Peyer's patch (tissue), 4 donors: ENCODE measurements at places on chromosomes 12 and 14. TPM values are rescaled to one million over a fixed set of nuclear protein-coding genes. Genes with fewer than 3 reads are reported as not detected.

The AMN gene
- total RNA-seq = 803 TPM

The CTDSP2 gene
- total RNA-seq = 128 TPM

The KRT72 gene
- total RNA-seq = 1.1 TPM

The VPS37B gene
- 67.3 TPM for total RNA-seq

The OR6C3 gene
- not detected for total RNA-seq

The RNF34 gene
- 81.5 TPM for total RNA-seq

The RAD9B gene
- 0.83 TPM for total RNA-seq

DNA sequence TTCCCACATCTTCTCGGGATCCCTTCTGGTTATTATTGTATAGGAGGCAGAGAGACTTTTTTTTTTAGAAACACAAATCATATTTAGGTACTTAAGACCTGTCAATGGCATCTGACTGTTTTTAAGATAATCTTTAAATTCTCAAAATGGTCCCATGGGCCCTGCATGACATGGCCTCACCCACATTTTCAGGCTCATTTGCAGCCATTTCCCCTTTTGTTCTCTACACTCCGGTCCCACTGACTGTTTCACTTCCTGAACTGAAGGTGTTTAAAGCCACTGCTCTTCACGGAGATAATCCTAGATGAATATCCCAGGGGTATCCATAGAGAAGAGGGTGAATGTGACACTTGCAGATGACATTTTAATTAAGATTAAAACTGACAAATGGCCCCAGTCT is 12.3 kb upstream of the C12orf71 start:
- no peak for DNase-seq

- DNase-seq = no peak
Observed at GRCh38 chr12:91194500-91194899, 11.9 kb upstream of the DCN start.

- no peak for DNase-seq
Observed at GRCh38 chr12:75208856-75209811, 505 bp downstream of the KCNC2 start.

DNA sequence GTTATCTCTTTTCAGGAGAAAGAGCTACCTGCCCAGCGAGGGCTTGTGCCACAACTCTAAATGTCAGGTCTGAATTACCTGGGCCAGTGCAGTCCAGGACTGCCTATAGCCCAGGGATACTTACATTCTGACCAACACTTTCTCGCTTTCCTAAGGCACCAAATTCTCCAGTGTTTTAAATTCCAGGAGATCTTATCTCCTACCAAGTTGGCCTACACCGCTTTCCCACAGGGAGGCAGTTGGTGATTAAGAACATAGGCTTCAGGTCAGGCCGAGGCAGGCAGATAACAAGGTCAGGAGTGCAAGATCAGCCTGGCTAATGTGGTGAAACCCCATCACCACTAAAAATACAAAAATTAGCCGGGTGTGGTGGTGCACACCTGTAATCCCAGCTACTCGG is 41.1 kb downstream of the RPS29 start:
- no peak for DNase-seq

- DNase-seq = no peak
Observed at GRCh38 chr14:76927971-76928700, 100.4 kb downstream of the IRF2BPL start.

- DNase-seq = peak; percentile 65
Observed at GRCh38 chr14:61525293-61526011, 169.9 kb upstream of the HIF1A start.

DNA sequence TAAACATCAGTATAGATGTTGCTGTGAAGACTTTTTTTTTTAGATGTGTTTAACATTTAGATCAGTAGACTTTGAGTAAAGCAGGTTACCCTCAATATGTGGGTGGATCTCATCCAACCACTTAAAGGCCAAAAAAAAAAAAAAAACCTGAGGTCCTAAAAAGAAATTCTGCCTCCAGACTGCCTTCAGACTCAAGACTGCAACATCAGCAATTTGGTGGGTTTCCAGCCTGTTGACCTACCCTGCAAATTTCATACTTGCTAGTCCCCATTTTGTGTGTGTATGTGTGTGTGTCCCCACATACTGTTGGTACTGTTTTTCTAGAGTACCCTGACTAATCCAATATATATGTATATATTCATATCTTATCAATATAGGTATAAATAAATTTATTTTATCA is 55.6 kb downstream of the OSBPL8 start:
- no peak for DNase-seq

- no peak for DNase-seq
Observed at GRCh38 chr12:52436000-52436827, 2.0 kb upstream of the KRT75 start.

DNA sequence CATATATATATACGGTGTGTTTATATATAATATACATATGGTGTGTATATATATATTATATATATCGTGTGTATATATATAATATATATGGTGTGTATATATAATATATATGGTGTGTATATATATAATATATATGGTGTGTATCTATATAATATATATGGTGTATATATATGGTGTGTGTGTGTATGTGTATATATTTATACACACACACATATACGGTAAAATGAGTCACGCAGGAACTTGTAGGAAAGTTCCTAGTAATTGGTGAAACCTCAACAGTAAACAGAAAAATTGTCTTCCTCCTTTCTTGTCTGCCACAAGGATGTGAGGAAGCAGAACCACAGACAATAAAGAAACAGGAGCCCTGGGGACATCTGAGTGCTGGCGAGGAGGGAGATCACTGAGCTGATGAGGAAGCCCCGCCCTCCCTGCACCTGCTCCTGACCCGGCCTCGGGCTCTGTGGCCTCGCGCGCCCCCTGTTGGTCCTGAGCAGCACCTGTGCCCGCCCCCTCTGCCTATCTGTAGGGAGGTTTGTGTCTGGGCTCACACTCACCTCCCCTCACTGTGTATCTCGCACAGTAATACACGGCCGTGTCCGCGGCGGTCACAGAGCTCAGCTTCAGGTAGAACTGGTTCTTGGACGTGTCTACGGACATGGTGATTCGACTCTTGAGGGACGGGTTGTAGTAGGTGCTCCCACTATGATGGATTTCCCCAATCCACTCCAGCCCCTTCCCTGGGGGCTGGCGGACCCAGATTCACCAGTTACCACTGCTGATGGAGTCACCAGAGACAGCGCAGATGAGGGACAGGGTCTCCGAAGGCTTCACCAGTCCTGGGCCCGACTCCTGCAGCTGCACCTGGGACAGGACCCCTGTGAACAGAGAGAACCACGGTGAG is 1079.4 kb downstream of the TMEM121 start:
- DNase-seq = peak; percentile 67

- DNase-seq = no peak
Observed at GRCh38 chr12:118271183-118271582, 101.5 kb downstream of the TAOK3 start.

- no peak for DNase-seq
Observed at GRCh38 chr12:50297996-50298395, 14.7 kb upstream of the LIMA1 start.

DNA sequence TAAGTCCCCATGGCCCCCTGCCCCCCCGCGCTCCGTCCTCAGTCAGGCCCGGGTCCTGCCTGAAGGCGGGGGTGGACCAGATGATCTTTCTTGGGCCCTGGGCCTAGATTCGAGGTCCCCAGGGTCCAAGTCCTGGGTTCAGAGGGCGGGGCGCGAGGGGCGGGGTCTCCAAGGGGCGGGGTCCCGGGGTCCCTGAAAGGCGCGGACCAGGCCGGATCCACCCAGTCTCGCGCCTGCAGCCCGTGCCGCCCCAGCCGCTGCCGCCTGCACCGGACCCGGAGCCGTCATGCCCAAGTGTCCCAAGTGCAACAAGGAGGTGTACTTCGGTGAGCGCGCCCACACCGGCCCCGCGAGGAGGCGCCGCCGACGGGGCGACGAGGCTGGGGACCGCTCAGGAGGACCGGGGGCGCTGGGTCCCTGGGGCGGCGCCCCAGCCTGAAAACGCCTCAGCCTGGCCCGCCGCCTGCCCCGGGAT is 325 bp downstream of the CRIP1 start:
- DNase-seq = peak; percentile 91

- no peak for DNase-seq
Observed at GRCh38 chr14:104199266-104199895, 61.0 kb downstream of the KIF26A start.

DNA sequence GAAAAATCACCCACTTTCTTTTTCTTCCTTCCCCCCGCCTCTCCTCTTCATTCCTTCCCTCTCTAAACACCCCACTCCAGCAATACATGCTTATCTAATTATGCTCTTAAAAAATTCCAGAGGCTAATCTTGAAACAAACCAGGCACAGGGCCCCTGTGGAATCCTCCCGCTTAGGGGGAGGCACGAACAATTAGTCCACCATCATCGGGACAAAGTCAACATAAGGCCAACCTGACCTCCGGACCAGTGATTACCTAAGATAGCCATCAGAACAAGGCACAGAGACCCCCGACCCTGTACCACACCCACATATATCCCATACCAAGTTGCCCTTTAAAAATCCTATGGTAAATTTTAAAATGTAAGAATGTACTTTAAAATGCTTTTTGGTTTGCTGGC is 47.1 kb downstream of the KIF21A start:
- DNase-seq = no peak

GRCh38 chr14:68684466-68685418 is 108.1 kb downstream of the ZFP36L1 start:
- peak; percentile 47 for DNase-seq

DNA sequence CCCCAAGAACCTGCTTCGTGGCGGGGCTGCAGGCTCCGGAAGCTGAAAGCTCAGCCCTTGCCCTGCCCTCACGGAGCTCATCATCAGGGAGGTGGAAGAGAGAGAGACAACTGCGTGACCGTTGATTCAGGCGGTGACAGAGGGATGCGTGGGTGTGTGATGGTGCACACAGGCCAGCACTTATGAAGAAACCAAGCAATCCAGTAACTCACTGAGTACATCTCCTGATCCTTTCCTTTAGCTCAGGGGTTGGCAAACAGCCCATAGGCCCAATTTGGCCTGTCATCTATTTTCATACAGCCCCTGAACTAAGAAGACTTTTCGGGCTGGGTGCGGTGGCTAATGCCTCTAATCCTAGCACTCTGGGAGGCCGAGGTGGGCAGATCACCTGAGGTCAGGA is 49.9 kb downstream of the TESC start:
- DNase-seq = no peak

DNA sequence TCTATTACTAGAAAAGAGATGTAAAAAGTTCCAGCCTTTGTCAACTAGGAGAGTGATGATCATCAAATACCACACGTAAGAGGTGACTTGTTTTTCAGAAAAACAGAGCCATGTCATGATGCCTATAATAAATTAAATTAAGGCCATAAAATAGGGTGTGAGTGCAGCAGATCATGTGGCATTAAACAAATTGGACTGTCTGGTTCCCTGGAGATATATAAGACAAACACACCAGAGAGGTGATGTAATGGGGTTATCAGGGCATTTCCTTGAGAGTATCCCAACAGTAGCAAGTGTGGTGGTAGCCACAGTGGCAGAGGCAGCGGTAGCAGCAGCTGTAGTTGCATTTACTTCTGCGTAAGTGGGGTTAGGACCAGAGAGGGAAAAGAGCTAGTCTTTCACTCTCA is 14.6 kb upstream of the GALNT6 start:
- DNase-seq = no peak

GRCh38 chr12:125968413-125968812 is 903.2 kb downstream of the AACS start:
- no peak for DNase-seq

DNA sequence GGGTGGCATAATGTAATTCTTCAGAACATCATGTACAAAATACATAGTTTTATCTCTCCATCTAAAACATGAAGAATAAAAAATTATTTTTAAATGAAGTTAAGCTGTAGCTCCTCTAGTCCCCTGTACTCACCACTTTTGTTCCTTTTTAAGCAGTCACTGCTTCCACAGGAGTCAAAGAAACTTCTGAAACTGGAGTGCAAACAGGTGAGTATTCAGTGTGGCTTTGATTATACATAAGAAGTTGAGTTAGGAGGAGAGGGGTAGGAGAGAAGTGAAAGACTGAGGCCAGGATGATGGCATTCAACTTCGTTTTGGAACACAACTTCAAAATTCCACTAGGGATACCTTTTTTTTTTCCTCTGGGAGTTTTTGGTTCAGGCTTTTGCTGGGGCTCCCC is 131.4 kb upstream of the CNTN1 start:
- no peak for DNase-seq

- no peak for DNase-seq
Observed at GRCh38 chr12:108702595-108703320, 28.6 kb downstream of the CORO1C start.

- DNase-seq = no peak
Observed at GRCh38 chr14:25406818-25407217, 356.9 kb upstream of the STXBP6 start.
